ENCODE measurements at places on chromosomes 4 and X.

GRCh38 chrX:39502486-39502885, 595.3 kb downstream of the BCOR start:
- DNase-seq = no peak

GRCh38 chr4:163523791-163524365, 29.4 kb downstream of the TMA16 start:
- DNase-seq = peak; percentile 25

GRCh38 chr4:39037941-39038340, 5.7 kb upstream of the TMEM156 start:
- no peak for DNase-seq

DNA sequence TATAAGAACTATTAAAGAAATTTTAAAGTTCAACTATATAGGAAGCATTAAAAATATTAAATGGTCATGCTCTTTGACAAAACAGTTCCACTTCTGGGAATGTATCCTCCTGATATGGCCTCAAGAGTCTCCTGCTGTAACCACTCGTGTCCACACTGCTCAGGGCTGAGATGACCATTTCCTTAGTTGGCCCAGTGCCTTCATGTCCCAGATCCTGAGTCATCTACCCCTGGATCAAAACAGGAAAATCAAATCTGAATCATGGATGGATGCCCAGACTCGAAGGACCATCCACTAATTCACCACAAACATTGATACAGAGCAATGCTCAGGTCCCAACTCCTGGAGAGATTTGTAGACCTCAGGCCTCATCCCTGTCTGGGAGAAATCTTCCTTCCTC, 44.7 kb downstream of the GPRASP3 start:
- DNase-seq = peak; percentile 51

- no peak for DNase-seq
Observed at GRCh38 chr4:71774136-71774535, 9.7 kb downstream of the GC start.

DNA sequence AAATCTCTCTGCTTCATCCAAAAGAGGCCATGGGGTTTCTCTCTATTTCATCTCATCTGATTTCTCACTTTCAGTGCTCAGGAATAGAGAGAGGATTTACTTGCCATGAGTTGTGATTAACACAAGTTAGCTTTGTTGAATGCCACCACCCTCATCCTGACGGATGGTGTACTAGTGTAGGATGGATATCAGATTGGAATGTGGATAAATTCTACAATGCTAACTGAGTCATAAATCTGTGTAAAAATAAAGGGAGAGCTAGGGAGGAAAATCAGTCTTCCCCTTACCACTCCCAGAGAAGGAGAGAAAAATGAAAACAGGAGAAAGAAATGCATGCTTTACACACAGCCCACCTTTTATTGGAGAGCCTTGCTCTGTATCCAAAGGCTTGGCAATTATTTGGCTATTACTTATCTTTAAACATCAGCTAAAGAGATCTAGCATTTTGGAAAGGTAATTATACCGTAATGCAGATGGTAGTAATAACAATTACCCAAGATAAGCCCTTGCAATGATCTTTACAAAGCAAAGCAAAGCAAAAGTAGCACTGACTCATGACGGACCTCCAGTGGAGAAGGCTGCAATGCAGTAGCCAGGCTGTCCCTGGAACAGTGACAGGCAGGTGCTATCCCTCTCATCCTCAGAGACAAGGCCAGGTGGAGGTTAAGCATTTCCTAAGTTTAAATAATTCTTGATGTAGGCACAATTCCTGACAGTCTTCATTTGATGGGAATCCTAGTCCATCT, 306.3 kb upstream of the PPARGC1A start:
- no peak for DNase-seq

GRCh38 chr4:126262665-126263064, 947.9 kb downstream of the FAT4 start:
- DNase-seq = no peak

DNA sequence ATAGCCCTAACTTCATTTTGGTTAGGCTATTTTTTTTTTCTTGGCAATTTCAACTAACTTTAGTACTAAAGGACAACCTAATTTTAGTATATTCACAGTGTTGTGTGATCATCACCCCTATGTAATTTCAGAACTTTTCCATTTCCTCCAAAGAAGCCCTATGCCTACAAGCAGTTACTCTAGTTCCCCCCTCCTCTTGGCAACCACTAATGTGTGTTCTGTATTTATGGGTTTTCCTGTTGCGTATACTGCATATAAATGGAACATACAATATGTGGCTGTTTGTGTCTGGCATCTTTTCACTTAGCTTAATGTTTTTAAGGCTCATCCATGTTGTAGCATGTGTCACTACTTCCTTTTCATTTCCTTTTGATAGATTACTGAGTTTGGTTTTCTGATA, 57.6 kb downstream of the N4BP2 start:
- DNase-seq = no peak

GRCh38 chr4:9994246-9994847, 26.9 kb downstream of the SLC2A9 start:
- DNase-seq = no peak

- DNase-seq = peak; percentile 53
Observed at GRCh38 chr4:4766564-4766963, 92.9 kb upstream of the MSX1 start.

- no peak for DNase-seq
Observed at GRCh38 chr4:128668566-128668965, 140.9 kb upstream of the JADE1 start.

DNA sequence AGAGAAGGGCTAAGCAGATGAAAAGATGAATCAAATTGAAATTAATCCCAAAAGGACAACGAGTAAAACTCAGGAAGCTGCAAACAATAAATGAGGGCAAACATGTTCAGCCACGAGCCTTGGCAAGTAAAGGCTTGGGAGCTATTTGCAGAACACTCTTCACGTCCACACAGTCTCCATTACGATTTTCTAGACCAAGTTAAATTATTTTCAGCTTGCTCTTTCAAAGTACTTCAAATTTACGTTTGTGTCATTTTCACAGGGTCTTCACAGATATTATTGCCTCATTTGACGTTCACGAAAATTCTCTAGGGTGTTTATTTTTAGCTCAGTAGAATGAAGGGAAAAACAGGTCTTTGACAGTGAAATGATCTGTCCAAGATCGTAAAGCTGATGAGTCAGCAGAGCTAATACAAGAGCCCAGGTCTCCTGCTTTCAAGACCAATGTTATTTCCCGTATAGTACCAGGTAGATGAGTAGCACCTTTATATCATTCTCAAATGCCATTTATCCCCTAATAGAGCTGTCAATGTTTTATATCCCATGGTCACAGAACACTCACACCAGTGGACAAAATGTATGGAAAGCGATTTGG, 20.9 kb downstream of the KLB start:
- no peak for DNase-seq

- peak; percentile 10 for DNase-seq
Observed at GRCh38 chrX:23511793-23512192, 155.5 kb upstream of the PRDX4 start.

DNA sequence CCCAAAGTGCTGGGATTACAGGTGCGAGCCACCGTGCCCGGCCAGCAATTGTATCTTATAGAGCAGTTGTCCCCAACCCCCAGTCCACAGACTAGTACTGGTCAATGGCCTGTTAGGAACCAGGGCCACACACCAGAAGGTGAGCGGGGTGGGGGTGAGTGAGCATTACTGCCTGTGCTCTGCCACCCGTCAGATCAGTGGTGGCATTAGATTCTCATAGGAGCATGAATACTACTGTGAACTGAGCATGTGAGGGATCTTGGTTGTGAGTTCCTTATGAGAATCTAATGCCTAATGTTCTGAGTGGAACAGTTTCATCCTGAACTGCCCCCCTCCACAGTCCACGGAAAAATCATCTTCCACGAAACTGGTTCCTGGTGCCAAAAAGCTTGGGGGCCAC, 328.0 kb upstream of the BOD1L1 start:
- DNase-seq = no peak

- no peak for DNase-seq
Observed at GRCh38 chrX:148947399-148947975, 447.1 kb downstream of the AFF2 start.

- peak; percentile 48 for DNase-seq
Observed at GRCh38 chrX:37926700-37927099, 79.3 kb upstream of the DYNLT3 start.

DNA sequence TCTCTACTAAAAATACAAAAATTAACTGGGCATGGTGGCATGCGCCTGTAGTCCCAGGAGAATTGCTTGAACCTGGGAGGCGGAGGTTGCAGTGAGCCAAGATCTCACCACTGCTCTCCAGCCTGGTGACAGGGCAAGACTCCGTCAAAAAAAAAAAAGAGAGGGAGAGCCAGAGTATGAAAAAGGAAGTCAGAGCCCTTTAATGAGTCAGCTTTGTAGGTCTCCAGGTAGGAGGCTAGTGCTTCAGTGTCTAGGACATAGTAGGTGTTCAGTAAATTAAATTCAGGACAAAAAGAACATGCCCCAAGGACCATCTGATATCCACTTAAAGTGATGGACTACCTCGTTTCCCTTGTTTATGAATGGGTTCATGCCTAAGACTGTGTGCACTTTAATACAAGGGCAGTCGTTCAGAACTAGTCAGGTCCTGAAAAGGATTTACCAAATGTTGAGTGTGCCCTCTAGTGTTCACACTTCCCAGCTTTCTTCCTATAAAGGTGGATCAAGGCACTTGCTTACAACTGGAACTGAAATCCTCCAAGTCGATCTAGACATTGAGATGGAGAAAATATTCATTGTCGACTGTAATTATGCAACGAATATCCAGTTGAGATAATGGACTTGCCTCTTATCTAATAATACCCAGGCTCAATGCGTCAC, 29.0 kb downstream of the F9 start:
- DNase-seq = peak; percentile 55

DNA sequence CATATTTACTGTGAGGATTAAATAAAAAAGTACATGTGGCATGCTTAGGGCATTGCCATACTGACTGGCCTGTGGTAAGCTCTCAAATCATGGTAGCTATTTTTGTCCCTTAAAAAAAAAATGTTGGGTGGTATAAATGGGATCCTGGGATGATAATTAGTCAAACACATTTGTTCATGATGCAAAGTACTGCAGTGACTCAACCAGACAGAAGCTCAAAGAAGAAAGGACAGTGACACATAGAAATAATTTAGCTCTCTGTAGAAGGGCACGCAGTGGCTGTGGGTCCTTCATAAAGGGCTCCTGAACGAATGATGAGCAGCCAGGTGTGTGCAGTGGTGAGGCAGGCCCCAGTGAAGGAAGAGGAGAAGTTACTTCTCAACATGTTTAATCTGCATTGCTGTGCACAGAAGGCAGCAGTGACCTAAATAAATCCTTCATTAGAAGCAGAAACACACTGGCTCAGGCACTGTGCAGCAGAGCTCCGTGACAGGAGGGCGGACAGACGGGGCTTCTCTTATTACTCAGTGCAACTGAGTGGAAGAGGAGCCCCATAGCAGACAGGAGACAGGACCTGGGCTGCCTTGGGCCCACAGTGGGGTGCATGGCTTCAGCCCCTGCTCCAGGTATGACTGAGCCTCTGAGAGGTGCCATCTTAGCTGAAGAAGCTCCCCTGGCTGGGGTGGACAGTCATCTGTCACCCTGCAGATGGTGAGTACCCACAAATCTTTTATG, 20.3 kb downstream of the HS3ST1 start:
- DNase-seq = no peak

All from fibroblast of skin of scalp (primary cell).